ENCODE measurements at places on chromosomes 12 and 14.

- DNase-seq, result no peak
Measured at GRCh38 chr14:28754209-28754985, 12.2 kb upstream of the FOXG1 start.

GRCh38 chr14:104152246-104152575 is 13.8 kb downstream of the KIF26A start:
- DNase-seq, result no peak

- no peak for DNase-seq
Measured at GRCh38 chr14:67527756-67528155, 5.3 kb upstream of the PLEKHH1 start.

- no peak for DNase-seq
Measured at GRCh38 chr12:96425321-96425720, 25.1 kb upstream of the CDK17 start.

GRCh38 chr12:108804271-108804953 is 53.0 kb downstream of the SSH1 start:
- no peak for DNase-seq

DNA sequence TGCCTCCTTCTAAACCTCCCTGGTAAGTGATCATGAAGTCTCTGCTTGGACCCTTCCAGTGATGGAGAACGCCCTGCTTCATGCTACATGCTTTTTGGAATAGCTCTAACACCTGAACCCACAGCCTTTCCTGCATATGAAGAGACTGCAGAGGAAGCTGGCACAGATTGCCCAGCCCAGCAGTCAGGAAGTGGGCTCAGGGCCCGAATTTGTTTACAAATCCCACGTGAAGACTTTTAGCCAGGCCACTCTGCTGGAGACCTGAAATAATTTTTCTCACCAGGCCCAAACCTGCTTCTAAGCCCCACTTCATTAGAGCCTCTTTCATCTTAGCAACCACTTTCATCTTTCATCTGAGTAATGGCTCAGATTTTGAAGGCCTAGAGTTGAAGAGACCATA is 22.9 kb downstream of the RTN1 start:
- DNase-seq, result no peak

GRCh38 chr14:98945611-98946570 is 326.1 kb downstream of the BCL11B start:
- no peak for DNase-seq

DNA sequence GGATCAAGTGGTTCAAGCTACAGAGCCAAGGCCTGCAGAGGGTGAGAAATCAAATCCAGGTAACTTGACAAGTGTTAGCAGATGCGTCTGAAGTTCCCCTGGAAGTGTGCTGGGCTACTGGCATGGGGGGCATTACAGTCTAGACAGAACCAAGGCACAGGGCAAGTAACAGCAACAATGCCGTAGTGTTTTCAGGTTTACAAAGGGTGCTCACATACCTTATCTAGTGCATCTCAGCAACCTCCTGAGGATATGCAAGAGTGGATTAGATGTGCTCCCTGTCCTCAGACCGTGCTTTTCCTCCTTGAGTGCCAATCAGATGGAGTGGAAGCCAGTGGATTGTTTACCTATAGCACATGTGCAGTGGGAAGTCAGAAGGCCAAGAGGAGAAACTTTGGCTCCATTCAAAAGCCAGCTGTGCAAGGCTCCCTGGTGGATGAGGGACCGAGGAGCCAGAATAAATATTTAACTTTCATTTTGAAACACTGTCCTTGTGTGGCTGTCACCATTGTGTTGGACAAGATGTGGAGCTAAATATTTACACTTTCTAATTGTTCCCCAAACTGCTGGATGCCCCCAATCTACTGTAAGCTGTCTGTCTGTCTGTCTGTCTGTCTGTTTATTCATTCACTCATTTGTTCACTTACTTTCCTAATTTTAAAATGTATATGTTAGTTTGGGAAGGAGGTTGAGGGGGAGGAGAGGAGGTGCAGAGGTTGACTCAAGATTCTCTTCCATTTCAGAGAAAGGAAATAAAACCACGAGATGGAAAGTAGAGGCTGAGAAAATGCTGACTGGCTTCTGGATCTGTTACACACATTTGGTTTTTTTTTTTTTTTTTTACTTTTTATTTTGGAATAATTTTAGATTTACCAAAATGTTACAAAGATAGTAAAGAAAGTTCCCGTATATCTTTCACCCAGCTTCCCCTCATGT is 184.0 kb upstream of the PARP11 start:
- no peak for DNase-seq

- DNase-seq, result no peak
Measured at GRCh38 chr14:94180655-94181271, 6.6 kb downstream of the PPP4R4 start.

GRCh38 chr12:116266168-116266601 is 11.3 kb downstream of the MED13L start:
- no peak for DNase-seq

GRCh38 chr12:49794811-49795653 is 33.2 kb downstream of the NCKAP5L start:
- DNase-seq, result no peak

GRCh38 chr14:101497684-101498525 is 63.4 kb upstream of the DIO3 start:
- DNase-seq, result no peak

DNA sequence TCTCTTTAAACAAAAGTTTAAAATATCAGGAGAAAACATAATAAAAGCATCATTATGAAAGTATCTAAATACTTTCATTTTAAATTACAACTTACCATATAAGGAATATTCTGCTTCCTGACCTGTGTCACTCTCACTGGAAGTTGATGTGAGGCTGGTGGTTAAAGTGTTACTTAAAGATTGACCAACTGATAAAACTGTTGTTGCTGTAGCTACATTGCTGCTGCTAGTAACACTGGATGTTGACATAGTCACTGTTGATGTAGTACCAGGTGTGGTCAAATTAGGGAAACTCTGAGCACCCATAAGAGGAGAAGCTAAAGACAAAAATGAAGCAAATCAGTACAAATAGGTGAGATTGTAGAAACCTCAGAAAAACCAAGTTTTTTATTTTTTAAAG is 79.9 kb downstream of the HECTD1 start:
- DNase-seq, result no peak

DNA sequence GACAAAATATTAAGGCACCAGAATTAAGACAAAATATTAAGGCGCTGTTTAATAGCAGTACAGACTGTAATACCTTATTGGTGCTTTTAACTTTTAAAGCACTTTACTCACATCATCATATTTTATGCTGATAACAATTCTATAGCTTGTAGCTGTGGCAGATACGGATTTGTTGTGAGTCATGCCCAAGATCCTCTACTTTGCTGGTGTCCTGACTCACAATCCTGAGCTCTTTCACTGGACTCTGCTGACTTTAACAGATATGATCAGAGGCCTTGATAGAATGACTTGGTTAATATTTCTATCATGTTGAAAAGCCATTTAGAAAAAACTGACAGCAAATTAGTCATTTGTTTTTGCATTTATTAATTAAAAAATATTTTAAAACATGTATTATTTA is 99.0 kb upstream of the PKP2 start:
- no peak for DNase-seq

GRCh38 chr12:44847888-44848702 is 28.0 kb downstream of the NELL2 start:
- DNase-seq, result no peak

DNA sequence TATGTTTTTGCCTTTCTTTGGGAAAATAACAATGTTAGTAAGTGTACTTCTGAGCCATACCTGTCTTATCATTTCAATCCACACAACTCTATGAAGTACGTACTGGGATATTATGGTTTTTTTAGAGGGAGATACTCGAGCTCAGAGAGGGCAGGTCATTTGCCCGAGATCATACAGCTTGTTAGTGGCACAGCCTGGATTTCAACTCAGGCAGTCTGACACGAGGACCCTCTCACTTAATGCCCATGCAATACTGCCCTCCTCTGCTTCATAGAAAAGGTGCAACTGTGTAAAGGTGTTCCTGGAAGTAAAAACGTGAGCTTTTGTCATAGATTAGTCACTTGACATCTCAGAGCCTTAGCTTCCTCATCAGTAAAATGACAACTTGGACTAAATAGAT is 128.0 kb downstream of the NDUFA12 start:
- no peak for DNase-seq

DNA sequence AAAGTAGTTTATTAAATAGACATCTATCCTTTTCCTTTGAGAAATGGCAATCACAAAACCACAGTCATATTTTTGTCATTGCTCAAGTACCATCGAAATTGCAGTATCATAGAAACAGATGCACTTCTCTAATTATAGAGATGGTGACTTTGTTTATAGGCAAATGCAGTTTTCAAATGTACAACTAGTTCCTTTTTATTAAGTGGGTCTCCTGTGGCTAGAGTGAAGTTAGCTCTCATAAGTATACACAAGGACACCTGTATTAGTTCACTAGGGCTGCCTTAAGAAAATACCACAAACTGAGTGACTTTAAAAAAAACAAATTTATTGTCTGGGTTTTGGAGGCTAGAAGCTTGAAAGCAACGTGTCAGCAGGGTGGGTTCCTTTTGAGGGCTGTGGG is 62.8 kb downstream of the OTOGL start:
- no peak for DNase-seq

DNA sequence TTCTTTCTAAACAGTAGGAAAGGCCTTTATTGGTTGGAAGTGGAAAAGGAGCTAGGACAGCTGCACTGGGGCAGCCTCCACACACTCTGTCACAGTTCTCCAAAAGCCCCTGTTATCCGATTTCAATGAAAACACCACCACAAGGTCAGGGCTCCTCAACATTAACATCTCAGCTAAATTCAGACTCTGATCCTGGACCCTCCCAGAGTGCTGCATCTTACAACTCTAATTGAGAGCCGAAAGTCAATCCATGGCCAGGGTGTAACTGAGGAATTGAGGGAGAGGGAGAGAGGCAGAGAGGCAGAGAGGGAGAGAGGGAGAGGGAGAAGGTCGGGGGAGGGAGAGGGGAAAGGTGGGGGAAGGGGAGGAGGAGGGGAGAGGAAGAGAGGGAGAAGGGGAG is 32.1 kb downstream of the DICER1 start:
- DNase-seq, result no peak

GRCh38 chr14:63478437-63478852 is 64.7 kb downstream of the PPP2R5E start:
- DNase-seq, result no peak

DNA sequence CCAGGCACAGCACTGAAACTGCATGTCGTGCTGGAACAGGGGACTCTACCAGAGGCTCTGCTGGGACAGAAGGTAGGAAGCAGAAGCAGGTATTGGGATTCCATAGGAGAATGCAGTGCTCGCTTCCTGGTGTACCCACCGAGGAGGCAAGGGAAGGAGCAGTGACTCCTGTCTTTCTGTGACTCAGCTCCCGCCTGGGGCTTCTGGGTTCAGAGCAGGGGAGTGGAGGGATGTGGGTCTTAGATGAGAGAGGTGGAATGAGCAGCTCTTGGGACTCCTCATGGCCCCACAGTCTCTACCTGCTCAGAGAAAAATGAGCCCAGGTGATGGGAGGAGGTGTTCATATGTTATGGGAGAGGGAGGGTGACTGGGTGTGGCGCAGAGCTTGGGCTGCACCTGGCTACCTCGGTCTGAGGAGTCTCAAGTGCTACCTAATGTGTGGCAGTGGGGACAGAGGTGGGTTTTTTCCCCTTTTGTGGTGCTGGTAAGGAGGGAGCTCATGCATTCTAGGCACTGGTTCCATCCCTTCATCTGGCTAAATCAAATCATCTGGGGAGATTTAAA is 26.3 kb downstream of the WNT5B start:
- DNase-seq, result no peak

GRCh38 chr12:110175201-110175600 is 51.0 kb downstream of the IFT81 start:
- DNase-seq, result no peak

DNA sequence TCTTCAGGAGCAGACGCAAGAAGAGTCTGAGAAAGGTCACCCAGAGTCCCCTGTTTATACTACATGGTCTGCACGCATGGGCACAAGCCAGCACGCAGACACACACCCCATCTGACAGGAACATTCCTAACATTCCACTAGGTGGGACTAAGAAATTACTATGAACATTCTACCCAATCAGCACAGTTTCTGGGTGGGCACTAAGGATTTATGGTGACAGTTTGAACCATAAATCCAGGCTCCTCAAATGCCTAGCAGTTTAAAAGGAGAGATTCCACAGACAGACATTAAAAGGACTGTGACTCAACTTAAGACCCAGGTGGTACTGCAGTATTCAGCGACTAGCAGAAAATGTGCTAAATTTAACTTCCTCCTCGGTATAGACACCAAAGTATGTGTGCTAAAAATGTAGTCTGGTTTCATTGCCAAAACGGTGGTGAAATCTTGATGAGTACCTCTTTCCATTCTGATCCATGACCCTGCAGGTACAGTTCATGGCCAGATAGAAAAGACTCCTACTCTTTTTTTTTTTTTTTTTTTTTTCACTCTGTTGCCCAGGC is 16.2 kb downstream of the ABHD4 start:
- no peak for DNase-seq
